ENCODE measurements at places on chromosomes 3 and 15.

DNA sequence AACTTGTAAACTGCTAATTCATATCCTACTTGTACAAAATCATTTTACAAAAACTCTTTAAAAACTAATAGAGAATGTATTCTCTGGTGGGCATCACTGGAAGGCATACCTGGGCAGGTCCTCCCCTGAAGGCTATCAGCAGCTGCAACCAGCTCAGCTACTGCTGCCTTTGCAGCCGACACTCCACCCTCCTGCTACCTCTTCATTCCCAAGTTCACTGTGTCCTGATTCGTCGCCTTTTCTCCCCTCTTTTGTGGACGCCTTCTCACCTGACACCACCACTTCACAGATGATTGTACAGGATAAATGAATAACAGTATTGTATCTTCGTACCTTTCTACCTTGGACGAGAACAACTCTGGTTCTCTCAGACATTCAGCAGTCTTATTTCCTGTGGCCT is 28.9 kb downstream of the B4GALT4 start:
- no peak for DNase-seq

- no peak for DNase-seq
Observed at GRCh38 chr3:141236361-141236760, 4.7 kb downstream of the PXYLP1 start.

DNA sequence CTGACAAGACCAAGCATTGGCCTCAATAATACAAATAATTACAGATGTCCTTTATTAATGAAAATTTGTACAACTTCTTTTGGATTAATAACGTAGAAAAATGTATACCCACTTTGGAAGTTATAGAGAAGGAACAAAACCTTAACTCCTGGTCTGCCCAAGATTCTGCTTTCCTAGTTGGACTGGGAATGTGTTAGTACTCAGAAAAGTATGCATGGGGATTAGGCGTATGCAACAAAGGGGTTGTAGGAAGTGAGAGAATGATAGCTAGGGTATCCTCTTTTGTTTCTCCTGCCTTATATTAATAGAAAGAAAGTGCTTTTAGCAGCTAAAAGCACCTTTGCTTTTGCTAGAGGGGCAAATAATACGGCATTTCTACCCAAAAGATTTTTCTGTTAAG is 116.2 kb upstream of the LRRFIP2 start:
- no peak for DNase-seq

DNA sequence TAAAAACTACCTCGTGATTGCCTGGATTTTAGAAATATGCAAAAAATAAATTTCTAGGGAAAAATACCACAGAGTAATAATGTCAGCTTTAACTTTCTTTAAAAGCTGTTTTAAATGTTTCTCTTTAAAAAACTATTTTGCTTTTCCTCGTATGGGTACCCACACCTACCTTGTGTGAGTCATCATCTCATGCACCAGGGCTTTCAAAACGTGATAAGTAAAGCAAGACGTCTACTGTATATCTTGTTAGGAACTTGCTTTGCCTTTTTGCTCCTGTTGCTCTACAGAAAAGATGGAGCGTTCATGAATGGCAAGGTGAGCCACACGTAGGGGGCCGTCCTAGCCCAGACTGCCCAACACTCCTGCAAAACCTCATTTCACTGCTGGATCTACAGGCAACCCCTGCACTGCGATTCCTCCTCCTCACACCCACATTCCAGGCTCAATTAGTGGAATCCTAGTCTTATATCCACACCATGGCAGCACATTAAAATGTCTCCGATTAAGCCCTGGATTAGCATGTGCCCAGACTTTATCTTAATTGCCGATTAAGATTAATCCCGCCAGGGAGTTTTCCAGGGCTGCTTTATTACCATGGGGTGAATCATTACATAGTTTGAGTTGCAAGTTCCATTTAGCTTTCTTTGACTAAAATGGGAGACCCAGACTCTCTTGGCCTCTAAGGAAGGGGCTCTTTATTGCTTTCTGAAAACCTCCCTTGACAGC is 293.6 kb upstream of the ICE2 start:
- DNase-seq: no peak

GRCh38 chr3:10248984-10249748 is 907 bp downstream of the TATDN2 start:
- DNase-seq: peak; percentile 35

DNA sequence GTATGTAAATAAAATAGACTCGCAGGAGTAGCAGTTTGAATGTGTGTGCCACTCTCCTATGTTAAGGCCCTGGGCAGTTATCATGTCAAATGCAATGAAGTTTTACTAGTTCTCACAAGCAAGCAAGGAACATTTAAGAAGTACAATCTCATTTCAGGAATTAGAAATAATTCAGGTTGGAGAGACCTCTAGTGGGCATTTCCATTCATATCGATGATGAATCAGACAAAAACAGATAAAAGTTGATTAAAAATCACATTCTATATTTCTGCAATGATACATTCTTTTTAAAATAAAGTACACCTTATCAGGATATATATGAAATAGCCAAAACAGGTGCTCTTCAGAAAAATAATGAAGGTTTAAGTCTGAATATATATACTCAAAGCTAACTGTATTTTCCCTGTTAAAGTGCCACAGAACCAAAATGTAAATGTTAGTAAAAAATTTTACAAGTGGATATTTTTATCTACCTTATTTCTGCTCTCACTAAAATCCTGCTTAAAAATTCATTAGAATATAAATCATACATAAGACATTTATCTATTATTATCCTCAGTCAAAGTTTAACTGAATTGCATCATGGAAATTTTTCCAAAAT is 492.4 kb upstream of the FRG2C start:
- no peak for DNase-seq

DNA sequence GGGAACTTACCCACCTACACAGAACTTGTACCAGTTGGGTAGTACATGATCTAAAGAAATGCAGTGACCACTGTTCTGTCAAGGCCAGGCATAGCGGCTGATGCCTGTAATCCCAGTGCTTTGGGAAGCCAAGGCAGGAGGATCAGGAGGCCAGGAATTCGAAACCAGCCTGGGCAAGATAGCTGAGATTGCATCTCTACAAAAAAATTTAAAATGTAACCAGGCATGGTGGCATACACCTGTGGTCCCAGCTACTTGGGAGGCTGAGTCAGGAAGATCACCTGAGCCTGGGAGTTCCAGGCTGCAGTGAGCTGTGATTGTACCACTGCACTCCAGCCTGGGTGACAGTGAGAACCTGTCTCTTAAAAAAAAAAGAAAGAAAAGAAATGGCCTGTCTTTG is 321.0 kb downstream of the FEZF2 start:
- DNase-seq: no peak

DNA sequence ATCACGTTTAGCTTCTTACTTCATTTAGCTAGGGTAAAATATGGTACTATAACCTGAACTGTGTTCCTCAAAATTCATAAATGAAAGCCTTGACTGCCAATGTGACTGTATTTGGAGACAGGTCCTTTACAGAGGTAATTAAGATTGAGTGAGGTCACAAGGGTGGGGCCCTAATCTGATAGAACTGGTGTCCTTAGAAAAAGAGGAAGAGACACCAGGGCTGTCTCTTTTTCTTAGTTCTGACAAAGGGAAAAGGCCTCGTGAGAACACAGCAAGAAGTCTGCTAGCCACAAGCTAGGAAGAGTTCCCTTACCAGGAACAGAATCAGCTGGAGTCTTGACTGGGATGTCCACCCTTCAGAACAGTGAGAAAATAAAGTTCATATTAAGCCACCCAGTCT is 162.7 kb downstream of the GMNC start:
- DNase-seq: no peak

DNA sequence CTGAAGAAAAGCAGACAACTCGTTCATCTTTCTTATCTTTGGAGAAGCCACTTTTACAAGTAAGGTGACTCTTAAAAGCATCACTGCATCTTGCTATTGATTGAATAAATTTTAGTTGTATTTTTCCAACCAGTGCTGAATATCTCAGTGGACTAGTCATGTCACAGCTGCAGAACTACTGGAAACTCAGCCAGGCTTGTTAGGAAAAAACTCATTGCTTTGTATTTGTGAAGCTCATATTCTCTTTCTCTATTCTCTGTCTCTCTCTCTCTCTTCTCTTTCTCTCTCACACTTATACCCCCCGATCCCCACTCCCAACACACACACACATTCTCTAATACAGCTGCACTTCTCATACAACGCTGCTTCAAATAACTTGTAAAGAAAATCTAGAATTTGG is 104.3 kb downstream of the WDR76 start:
- DNase-seq: no peak

DNA sequence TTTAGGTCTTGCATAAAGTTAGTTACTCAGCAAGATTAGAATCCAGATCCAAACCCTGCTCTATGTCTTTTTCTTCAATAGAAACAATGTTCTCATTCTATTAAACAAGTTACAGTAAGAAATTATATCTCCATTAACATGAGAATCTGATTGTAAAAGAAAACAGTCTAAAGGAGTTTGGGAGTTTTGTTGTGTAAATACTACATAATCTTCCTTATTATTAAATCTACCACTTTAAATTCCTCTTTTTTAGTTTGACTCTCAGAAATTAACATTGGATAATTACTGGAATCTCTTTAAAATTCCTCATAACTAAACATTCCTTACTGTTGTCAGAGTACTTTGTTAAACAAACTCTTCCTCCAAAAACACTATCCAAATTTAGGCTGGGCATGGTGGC is 1.7 kb upstream of the GOLIM4 start:
- no peak for DNase-seq

DNA sequence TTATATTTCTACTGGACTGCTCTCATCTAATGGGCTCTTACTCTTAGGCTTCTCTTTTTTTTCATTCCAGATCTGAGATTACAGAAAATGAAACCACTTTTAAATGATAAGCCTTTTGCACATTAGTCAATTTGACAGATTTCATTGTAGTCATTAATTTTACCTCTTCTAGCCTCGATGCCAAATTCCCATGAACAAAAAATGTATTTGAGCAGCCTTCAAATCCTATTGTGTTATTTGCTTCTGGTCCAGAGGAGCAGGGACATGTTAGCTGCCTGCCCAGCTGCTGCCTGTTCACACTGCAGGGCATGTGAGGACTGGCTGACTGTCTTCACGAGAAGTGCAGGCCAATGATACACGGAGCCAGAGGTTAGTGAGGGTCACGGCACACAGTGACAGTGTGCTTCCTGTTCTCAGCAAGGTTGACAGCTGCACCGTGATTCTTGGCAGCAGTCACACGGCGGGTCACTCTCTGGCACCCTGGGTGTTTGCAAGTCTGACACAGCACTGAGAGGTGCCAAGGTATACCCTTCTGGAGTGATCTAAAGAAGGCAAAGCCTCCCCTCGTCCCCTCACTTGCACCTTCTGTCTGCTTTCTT is 40.8 kb downstream of the KAT2B start:
- DNase-seq: no peak

DNA sequence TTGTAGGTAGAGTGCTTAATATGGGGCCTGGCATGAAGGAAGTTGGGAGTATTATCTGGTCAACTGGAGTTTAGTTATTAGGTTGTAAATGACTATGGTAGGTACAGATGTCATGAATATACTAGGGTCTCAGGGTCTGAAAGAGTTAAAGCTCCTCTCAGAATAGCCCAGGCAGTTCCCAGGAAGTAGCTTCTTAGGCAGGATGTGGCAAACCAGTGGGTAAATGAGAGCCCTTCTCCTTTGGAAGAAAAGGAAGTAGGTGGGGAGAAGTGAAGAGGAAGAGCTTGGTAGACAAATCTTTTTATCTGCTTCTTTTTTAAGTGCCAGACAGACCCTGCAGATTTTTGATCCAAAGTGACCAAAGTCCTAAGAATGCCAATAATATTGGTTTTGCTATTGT is 24.5 kb downstream of the MAP2K1 start:
- no peak for DNase-seq

DNA sequence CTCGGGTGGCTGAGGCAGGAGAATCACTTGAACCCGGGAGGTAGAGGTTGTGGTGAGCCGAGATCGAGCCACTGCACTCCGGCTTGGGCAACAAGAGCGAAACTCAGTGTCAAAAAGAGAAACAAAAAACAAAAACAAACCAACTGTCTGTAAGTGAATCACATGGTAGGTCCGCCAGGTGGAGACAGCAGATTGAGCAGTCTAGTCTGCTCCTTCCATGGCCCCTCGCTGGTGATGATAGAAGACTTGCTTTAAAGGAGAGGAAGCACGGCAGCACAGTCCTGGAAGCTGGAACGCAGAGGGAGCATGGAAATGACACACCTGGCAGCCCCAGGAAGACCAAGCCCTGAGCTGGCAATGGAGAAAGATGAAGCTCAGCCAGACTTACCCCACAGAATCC is 31.4 kb upstream of the MGLL start:
- no peak for DNase-seq

- no peak for DNase-seq
Observed at GRCh38 chr3:53156368-53156834, 4.6 kb upstream of the PRKCD start.

- no peak for DNase-seq
Observed at GRCh38 chr3:105647047-105647446, 221.8 kb downstream of the CBLB start.

DNA sequence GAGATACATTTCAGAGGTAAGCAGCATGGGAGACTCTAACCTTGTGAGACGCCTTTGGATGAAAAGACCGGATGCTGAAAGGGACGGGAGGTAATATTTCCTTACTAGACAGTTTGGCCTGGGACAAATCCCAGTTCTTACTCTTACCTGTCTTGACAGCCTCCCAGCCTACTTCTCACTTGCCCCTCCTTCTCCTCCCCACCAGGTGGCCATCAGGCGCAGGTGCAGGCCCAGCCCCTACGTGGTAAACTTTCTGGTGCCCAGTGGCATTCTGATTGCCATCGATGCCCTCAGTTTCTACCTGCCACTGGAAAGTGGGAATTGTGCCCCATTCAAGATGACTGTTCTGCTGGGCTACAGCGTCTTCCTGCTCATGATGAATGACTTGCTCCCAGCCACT is 6.3 kb downstream of the HTR3D start:
- no peak for DNase-seq
